Fibroblast of skin of back (primary cell): ENCODE measurements at places on chromosomes 16 and 17.

DNA sequence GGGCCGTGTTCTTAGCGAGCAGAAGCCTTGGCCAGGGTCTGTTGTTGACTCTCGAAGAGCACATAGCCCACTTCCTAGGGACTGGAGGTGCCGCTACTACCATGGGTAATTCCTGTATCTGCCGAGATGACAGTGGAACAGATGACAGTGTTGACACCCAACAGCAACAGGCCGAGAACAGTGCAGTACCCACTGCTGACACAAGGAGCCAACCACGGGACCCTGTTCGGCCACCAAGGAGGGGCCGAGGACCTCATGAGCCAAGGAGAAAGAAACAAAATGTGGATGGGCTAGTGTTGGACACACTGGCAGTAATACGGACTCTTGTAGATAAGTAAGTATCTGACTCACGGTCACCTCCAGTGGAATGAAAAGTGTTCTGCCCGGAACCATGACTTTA is 18.5 kb downstream of the RSPRY1 start:
- DNase-seq, result no peak

- peak; percentile 57 for DNase-seq
Observed at GRCh38 chr16:73405851-73406250, 357.9 kb upstream of the ZFHX3 start.

DNA sequence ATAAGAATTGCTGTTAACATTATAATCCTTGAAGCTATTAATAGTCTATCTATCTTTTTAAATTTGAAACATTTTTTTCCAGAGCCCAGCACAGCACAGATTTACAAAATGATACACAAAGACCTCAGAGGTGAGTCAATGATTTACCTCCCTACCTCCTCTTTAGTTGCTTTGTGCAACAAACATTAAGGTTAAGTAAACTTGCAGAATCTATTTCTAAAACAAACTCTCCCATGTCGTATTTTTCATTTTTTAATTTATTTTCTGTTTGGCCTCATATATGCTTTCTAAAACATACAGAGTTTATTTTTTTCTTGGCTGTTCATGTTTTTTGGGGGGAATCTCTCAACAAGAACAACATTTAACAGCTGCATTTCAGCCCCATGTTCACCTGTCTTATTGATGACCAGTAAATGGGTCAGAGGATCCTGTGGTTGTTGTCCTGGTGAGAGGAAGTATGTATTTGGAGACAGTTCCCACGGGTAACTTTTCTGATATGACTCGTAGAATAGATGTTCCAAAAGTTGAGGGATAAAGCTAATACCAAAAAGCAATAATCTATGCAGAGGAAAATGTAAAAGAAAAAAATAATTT is 42.6 kb downstream of the ABCA9 start:
- peak; percentile 3 for DNase-seq

DNA sequence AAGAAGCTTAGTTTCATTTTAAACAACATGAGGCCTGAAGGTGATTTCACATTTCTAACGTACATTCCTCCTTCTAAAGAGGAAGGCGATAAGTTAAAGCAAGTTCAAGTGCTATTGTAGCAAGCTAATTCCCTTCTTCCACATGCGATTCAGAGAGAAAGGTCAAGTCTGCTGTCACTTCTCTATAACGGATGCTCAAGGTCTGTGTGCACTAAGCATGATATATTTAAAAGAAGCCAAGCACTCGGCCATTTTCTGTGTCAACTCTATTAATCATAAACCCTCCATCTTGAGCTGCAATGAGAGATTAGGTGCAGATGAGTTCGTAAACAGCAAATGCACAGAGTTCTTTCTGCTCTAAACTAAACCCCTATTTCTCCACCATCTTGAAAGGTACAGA is 568.8 kb upstream of the ZFHX3 start:
- no peak for DNase-seq

- DNase-seq, result no peak
Observed at GRCh38 chr17:4445731-4446130, 12.0 kb downstream of the SPNS3 start.

- DNase-seq, result no peak
Observed at GRCh38 chr16:77963185-77964044, 58.9 kb upstream of the CLEC3A start.

DNA sequence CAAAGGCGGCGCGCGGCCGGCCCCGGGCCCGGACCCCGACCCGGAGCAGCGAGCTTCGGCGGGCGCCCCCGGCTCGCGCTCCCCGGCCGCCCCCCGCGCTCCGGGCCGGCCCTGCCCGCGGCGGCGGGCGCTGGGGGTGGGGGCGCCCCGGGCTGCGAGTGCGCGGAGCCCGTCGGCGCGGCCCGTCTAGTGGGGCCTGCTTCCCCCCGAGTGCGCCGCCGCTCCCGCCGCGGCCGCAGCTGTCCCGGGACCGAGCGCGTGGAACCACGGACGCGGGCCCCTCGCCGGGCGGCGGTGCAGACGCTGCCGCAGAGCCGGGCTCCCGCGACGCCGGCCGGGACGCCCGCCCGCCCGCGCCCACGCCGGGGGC is 308 bp downstream of the ADCY9 start:
- DNase-seq, result no peak

DNA sequence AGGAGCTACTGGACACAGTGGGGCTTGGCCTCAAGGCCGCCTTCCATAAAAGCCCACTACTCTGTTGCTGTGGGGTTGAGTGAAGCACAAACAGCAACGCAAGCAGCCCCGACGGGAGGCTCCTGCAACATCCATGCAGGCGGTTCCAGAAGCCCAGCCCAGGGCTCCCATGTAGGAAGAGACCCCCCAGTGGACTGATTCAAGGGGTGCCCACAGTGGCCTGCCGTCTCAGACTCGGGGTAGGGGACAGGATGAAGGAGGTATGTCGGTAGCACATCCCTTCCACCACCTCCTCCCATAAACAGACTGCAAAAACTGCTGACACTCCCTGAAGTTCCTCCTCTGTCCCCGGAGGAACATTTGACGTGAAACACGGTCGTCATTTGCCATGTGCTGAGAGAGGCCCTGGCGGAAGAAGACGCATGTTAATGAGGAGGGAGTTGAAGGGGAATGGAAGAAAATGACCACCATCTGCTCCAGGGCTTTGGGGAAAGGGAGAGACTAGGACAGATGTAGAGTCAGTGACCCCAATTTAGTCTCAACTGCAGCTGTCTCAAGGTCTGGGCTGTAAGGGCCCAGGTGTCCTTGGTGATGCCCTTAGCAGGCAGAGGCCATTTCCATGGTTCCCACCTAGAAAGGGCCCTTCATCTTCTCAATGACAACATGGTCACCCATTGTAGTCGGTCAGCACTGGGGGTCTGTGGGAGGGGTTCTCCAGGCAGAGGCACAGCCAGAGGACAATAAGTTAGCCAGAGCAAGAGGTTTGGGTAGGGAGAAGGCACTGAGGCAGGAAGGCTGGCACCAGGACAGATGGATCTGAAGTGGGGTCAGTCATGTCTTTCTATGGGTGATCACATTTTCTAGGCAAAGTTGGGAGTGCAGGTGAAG is 200.6 kb downstream of the CPPED1 start:
- DNase-seq, result no peak

GRCh38 chr17:45200701-45201100 is 21.0 kb upstream of the FMNL1 start:
- DNase-seq, result no peak
